ENCODE measurements at places on chromosomes 2 and 18. TPM values are rescaled to one million over a fixed set of nuclear protein-coding genes. Genes with fewer than 3 reads are reported as not detected.

- no peaks in the 10 kb centered on the region for H3K27me3 ChIP-seq
- no peak overlapping the region for H3K27ac ChIP-seq
- H3K4me3 ChIP-seq = no peak overlapping the region
- DNase-seq = no peak
Measured at GRCh38 chr2:213166109-213166508, 14.7 kb upstream of the IKZF2 start.

CPLX4 gene
- total RNA-seq = not detected

ATP6V1B1 gene
- total RNA-seq = 1.8 TPM

KLHL30 gene
- total RNA-seq = 8.8 TPM

DNA sequence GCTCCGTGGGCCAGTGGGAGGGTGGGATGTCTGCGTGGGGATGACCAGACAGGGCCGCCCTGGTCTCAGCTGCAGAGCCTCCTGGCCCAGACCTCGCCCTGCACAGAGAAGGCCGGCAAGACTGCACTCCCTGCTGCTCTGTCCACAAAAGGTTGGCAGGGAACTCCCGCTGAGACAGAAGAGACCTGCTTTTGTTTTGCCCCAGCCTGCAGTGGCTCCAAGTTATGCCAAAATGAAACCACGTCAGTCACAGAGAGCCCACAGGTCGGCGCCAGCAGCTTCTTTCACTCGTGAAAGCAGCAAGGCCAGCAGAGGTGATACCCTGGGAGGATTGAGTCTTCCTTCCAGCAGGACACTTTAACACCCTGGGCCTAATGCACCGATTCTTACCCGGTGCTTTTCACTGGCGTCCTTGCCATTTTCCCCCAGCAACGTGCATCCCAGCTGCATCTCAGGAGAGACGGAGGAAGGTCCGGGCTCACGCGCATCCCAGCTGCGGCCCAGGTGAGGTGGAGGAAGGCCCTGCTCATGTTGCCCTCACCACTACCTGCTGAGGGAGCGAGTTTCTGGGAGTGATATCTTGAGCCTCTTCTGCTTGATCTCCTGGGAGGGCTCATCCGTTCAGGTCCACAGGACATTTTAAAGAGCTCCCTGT is 22.1 kb upstream of the CTDP1 start:
- H3K4me3 ChIP-seq = no peak overlapping the region
- no peaks in the 10 kb centered on the region for H3K4me1 ChIP-seq
- H3K27ac ChIP-seq = no peak overlapping the region
- H3K36me3 ChIP-seq = no peaks in the 10 kb centered on the region
- no peaks in the 10 kb centered on the region for H3K27me3 ChIP-seq
- no peak for DNase-seq

DNA sequence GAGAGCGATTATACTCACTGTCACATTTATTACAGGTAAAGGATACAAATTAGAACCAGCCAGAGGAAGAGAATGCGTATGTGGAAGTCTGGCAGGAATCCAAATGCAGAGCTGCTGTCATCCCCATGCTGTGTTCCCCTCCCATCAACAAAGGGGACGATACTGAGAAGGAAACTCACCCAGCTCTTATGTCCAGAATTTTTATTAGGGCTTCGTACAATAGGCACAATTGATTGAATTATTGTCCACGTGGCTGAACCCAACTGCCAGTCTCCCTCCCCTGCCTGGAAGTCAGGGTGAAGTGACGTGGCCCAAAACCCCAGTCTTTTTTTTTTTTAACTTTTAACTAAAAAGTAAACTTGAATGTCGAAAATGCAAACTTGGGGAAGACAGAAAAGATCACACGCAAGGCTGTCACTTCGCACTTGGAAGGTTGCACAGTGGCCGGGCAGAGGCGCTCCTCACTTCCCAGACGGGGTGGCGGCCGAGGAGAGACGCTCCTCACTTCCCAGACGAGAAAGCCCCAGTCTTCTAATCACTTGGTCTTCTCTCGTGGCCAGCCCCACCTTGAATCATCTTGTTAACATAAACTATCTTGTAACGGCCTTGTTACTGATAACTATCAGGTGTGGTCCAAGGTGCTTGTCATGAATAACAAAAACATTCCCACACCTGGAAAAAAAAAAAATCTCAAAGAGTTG is 40.0 kb upstream of the ITSN2 start:
- no peaks in the 10 kb centered on the region for H3K27me3 ChIP-seq
- H3K4me3 ChIP-seq = no peak overlapping the region
- no peak for DNase-seq
- no peak overlapping the region for H3K27ac ChIP-seq
- no peaks in the 10 kb centered on the region for H3K36me3 ChIP-seq
